ENCODE measurements at places on chromosomes 5 and 9.

- no peak for DNase-seq
Measured at GRCh38 chr5:116632890-116633289, 58.3 kb upstream of the SEMA6A start.

DNA sequence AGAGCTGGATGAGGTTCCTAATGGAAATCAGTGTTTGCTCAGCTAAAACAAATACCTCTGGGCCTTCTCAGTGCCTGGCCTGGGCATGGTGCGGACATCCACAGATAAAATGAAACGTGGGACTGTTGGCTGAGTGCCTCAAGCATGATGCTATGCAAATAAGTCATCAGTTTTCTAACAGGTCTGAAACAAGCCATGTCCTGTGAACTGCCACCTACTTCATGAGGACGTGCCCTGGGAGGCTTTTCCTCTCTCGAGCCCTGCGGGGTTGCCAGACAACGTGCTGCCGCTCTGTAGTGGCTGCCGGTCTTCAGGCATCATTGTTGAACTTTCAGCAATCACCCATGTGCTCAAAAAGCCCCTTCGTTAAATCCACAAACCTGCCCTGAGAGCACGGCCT, 240.4 kb upstream of the IRX2 start:
- DNase-seq, result no peak

- peak; percentile 62 for DNase-seq
Measured at GRCh38 chr9:136629879-136630661, 32.6 kb upstream of the EGFL7 start.

GRCh38 chr9:126317513-126317912, 9.1 kb upstream of the MVB12B start:
- DNase-seq, result peak; percentile 50

DNA sequence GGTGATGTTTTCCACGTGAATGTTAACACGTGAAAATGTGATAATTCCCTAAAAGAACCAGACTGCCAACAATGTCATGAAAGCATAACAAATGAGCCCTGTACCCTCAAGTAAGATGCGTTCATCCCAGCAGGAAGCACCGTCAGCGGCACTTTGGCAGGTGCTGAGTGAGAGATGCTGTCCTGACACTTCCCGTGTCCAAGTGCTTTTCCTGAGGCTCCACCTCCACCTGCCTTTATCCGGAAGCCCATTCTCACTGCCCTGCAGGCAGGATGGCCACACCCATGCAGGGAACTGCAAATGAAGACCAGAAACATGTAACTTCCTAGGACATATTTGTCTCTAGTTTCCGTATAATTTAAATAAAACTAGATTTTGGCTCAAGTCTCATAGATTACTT, 238.0 kb upstream of the IRX2 start:
- no peak for DNase-seq

- peak; percentile 7 for DNase-seq
Measured at GRCh38 chr9:134486143-134486591, 155.4 kb upstream of the COL5A1 start.

DNA sequence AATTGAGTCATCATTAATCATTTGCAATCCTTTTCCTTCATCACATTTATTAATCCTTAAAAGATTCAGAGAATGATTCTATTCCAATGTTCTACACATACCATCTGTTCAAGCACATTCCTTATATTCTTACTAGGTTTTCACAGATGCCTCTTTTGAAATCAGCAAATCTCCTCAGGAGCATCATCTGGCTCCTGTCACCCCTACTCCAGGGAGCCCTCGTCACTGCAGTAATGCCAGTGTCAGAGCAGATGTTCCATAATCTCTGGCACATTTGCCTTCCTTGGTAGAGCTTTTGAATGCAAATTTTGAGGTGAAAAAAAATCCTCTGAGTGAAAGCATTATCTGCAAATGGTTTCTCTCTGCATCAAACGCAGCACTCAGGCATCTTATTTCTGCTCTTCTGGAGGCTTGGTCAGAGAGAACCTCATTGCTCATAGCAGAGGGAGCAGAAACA, 7.6 kb upstream of the KCNV2 start:
- no peak for DNase-seq
